CD4-positive, alpha-beta T cell treated with Interleukin-15 for 4 hours (primary cell): ENCODE measurements at places on chromosomes 6 and 20.

DNA sequence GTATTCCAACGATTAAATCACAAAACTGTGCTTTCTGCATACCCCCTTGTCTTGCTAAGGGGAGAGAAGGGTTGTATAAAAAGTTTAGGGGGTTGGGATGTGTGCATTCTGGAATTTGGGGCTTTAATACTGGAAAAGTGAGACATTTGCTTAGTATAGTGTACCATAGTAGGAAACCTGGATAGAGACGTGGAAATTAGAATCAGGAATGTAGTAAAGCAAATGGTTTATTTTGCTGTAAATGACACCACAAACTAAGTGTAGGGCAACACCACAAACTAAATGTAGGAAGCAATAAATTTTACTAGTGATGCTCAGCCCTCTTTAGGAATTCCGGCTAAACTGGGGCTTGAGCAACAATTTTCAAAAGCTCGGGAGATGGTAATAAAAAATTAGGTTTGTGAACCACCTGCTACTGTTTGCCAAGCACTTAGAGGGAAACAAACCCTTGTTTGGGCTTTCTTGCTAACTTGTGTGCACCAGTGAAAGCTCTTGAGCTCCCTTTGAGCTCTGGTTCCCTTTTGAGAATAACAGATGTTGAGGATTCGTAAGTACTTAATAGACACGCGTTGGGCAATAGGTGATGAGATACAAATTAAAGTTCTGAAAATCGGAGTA, 13.8 kb downstream of the BRD2 start:
- no peak for DNase-seq

GRCh38 chr6:170037541-170038250, 253.2 kb downstream of the DLL1 start:
- DNase-seq = no peak

DNA sequence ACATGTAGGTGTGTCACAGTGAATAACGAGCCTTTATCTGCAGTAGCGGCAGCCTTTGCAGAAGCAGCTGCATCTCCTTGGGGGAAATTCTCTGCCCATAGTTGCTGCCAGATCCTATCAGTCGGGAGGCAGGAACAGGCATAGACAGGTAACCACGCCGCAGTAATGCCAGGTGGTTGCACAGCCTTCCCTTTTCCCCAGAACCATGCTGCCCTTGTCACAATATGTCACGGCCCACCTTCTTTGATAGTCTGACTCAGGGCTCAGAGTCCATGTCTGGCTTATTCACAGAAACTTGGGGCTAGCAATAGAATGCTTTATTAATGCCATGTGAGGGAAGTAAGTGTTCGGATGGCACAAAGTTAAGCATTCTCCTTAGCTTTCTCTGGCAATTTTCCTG, 76.6 kb downstream of the F13A1 start:
- no peak for DNase-seq

- no peak for DNase-seq
Observed at GRCh38 chr20:34710568-34710839, 6.4 kb downstream of the TP53INP2 start.

GRCh38 chr20:2246069-2246491, 49.7 kb upstream of the TGM3 start:
- no peak for DNase-seq

GRCh38 chr6:50995036-50995435, 176.4 kb downstream of the TFAP2B start:
- DNase-seq = no peak
